Esophagus squamous epithelium (tissue), 5 donors: ENCODE measurements at places on chromosomes 2 and 18. TPM values are rescaled to one million over a fixed set of nuclear protein-coding genes. Genes with fewer than 3 reads are reported as not detected.

GRCh38 chr2:97546711-97547110, 43.0 kb downstream of the ANKRD36B start:
- no peak for DNase-seq

DNA sequence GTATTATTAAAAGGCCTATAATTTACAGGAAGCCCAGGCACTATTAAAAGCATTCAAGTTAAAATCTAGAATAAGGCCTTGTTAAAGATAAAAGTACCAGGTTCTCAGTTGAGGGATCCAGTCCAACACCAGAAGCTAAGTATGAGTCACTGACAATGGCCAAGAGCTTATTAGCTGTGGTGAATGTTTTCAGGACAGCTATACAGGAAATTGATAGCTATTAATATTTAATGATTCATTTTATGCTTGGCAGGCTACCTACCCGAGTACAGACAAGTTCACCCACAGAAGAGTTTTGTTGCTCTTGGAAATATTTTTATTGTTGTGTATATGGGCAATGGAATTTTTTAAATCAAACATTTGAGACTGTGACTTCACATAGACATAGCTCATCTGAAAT, 729.6 kb upstream of the ZNF804A start:
- no peak for DNase-seq

DNA sequence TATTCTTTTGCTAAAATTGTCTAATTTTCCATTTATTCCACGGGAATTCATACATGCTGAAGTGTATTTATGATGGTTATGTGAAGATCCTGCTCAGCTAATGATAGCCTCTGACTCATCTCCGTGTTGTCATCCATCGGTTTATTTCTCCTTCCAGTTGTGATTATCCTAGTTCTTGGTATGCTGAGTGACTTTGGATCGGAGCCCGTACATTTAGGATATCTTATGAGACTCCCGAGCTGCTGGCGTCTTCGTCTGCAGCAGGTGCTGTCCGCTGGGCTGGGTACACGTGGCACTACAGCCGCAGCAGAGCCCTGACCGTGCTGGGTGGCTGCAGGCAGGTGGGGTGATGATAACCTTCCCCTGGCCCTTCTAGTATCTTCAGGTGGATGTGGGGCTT, 40.1 kb upstream of the GALR1 start:
- no peak for DNase-seq

GRCh38 chr18:59127047-59127446, 12.6 kb upstream of the SEC11C start:
- DNase-seq, result no peak

DNA sequence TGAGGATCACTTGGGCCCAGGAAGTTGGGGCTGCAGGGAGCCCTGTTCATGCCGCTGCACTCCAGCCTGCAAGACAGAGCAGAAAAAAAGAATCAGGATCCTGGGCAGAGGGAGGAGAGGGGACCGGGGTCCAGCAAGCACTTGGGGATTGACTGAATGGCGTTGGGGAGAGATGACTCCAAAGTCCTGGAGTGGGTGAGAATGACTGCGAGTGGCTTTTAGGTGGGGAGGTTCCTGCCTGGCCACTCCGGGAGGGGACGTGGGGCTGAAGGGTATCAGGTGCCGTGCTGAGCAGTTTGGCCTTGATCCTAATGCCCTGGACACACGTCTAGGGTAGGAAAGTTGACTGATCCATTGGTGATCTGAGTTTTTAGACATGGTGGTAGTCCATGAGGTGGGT, 3.5 kb upstream of the NFATC1 start:
- DNase-seq, result no peak

DNA sequence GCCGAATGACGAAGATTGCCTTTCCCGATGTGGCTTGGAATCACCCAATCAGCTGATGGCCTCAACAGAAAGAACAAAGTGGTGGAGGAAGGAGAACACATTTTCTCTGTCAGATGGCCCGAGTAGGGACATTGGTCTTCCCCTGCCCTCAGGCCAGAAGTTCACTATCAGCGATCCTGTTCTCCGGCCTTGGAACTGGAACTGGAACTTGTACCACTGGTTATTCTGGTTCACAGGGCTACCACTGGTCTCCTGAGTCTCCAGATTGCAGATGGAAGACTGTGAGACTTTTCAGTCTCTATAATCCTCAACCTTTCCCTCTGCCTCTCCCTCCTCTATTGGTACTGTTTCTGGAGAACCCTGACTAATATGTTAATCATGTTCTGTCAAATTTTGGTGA, 180.4 kb downstream of the ANKRD30B start:
- DNase-seq, result no peak

The TLX2 gene
- total RNA-seq, result not detected

GRCh38 chr18:29779096-29779495, 1263.4 kb downstream of the DSC3 start:
- no peak for DNase-seq

DNA sequence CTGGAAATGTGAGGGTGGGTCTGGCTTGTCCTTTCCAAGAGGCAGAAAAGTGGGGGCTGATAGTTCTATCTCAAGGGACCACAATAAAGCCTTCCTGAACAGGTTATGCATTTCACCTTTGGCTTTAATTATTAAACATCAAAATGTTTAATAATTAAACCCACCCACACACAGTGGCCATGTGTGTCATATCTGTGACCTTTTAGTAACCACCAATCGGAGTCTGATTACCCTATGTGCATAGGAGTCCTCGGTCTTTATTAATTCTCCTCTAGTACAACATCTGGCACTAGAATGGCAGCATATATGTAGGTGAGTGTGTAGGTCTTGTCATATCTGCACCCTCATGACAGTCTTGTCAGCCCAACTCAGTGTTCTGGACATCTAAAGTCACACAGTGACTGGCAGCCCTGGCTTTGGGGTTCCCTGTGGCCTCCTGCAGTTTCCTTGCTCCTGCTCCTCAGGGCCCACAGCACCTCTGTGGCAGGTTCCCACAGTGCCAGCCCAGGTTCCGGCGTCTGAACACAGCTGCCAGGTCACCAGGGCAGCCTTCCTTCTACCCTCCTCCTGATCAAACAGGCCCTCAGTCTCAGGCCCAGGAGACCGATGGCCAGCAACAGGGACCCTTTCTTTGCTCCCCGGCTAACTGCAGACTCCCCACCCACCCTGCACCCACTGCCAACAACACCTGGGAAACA, 100.9 kb downstream of the MTCL1 start:
- DNase-seq, result no peak

GRCh38 chr18:45731716-45732115, 7.7 kb downstream of the SLC14A1 start:
- no peak for DNase-seq

The CD226 gene
- 0.79 TPM for total RNA-seq

The RBFA gene
- total RNA-seq, result 36.0 TPM

The GBX2 gene
- total RNA-seq, result not detected

GRCh38 chr2:66984864-66985263, 412.3 kb upstream of the ETAA1 start:
- DNase-seq, result no peak

DNA sequence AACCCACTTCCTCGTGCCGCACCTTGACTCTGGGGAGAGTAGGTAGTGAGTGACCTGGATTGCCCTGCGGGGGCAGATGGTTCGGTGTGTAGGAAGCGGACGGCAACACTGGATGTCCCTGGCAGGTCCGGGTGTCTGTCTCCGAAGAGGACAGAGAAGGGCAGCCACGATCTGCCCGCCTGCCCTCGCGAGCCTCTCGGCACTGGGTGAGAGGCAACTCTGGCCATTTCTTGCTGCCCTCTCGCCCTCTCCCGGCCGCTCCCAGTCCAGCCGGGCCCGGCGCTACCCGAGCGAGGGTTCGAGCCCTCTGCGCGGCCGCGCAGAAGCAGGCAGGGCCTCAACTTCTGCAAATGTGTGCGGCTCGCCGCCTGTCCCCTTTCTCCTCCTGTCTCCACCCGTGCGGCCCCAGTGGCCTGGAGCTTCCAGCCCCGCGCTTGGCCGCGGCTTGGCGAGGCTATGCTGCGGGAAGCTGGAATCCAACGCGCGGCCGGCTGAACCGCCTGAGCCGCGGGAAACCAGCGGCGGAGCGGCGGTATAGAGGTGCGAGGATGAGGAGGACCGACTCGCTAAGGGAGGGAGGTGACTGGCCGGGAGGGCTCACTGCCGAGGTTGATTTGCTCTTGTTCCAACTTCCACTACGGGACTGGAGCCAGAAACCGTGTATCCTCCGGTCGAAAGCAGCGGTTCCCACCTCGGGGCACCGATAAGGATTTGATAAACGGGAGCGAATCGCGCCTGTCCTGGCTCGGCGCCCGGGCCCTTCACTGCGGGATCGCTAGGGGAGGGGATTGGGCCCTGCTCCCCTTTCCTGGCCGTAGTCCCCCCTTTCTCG, 1.5 kb downstream of the EPAS1 start:
- peak; percentile 8 for DNase-seq

GRCh38 chr2:36343606-36344005, 12.0 kb upstream of the CRIM1 start:
- no peak for DNase-seq

The CCDC74B gene
- total RNA-seq, result 0.76 TPM

DNA sequence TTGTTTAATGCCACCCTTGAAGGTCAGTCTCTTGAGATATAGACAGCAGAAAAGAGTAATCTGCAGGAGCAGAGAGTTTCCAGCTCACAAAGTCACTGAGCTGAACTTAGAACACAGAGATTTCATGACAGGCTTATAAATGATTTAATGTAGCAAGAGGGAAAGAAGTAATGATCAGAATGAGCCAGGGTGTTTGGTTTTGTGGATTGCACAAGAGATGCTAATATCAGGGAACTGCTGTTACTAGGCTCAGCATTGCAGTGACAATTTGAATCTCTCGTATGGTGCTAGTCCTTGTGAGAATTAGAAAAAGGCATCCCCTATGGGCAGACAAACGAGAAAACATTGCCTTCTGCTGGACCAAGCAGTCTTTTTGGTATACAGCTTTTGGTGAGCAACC, 61.7 kb upstream of the ITGB6 start:
- DNase-seq, result no peak

DNA sequence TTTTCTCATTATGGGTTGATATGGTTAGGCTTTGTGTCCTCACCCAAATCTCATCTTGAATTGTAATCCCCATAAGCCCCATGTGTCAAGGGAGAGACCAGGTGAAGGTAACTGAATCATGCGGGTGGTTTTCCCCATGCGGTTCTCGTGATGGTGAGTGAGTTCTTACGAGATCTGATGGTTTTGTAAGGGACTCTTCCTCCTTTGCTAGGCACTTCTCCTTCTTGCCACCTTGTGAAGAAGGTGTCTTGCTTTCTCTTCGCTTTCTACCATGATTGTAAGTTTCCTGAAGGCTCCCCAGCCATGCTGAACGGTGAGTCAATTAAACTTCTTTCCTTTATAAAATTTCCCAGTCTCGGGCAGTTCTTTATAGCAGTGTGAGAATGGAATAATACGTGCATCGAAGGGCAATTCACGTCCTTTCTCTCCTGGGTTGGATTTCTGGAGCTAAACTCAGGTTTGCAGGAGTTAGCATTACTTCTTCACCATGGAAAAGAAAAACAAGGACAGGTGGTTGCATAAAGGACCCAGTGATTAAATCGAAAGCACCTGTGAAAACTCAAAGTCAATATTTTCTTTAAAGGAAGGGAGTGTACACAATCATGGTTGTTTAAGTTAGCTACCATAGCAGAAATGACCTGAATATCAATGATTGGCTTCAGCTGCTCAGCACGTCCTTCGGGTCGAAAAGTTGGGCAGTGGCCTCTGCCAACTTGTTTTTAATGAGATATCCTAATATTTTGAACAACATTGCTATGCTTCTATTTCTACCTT, 54.1 kb downstream of the CDC42EP3 start:
- DNase-seq, result no peak
